ENCODE measurements at places on chromosomes 2 and 18.

DNA sequence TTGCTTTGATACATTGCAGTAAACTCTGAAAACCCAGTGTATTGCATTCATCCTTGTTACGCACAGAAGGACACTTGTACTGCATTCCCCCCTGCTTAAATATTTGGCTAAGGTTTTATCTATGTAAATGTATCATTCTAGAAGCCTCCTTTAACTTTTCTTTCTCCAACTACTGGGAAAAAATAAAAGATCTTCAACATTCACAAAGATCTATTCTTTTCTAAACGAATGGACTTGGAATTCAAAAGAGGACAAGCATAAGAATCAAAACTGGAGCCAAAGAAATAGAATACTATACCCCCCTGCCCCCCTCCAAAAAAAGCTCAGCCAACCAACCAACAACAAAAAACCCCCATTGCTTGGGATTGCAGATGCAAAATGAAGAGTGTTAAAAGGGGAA is 136.9 kb downstream of the EPHA4 start:
- ATAC-seq, result no peak

- no peak for ATAC-seq
Observed at GRCh38 chr2:83941886-83942285, 517.2 kb downstream of the SUCLG1 start.

DNA sequence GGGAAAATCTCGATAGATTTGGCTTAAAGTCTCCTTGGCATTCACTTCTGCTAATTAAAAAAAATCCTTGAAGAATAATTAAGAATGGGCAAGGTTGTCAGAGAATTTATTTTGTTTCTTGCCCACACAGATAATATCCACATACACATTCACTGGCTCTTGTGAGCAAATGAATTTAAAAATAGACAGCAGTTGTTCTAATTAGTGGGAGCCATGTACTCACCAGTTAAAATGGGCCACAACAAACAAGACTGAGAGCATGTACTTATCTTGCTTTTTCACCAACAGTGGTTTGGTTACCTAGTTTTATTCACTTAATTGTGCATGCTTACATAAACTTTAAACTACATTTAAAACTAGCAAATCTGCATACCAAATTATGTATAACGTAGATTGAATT is 53.5 kb downstream of the TMEM182 start:
- no peak for ATAC-seq

DNA sequence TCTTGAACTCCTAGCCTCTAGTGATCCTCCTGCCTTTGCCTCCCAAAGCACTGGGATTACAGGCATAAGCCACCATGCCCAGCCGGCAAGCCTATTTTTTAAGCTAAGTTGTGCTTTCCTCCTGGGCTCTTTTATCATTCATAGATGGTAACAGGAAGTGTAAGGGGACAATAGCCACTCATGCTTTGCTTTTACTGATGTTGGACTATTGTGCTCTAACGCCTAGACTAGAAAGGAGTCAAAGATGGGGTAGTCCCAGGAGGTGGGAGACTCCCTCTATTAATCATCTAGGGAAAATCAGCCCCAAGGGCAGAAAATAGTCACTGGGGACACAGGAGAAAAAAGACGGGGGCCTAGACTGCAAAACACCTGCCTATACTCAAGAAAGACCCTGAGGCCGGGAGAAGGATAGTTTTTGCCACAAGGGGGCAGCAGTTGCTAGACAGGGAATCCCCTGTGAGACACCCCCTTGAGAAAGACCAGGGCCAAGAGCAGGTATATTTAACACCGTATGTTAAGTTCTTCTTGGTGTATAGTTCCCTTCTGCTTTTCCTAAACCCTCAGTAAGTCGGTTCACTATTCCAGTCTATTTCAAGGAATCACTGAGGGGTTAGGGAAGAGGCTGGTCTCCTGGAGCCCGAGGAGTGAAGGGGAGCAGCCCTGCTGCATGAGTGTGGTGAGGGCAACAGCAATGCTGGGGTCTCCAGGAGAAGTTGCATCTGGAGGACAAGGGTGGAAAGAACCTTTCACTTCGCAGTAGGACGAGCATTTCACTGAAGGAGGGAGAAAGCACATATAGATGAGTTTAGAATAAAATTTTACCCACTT is 2.1 kb upstream of the CXCR1 start:
- ATAC-seq, result peak; percentile 58

- ATAC-seq, result no peak
Observed at GRCh38 chr2:177548636-177549035, 156.1 kb downstream of the AGPS start.

DNA sequence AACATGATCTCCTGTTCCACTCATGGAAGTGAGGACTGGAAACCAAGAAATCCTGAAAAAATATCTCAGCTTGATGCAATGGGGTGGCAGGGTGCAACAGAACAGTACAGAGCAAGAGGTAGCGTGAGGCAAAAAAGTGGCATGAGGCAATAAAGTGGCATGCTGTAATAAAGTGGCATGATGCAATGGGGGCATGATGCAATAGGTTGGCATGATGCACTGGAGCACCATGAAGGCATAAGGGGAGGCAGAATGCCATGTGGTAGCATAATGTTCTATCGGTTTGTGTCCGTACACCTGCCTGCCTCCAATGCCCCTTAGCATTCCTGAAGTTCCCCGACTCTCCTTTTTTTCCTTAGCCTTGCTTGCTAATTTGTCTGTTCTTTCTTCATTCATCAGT is 648.4 kb downstream of the TMEM182 start:
- ATAC-seq, result no peak

- ATAC-seq, result no peak
Observed at GRCh38 chr2:240339411-240340360, 95.8 kb upstream of the GPC1 start.

DNA sequence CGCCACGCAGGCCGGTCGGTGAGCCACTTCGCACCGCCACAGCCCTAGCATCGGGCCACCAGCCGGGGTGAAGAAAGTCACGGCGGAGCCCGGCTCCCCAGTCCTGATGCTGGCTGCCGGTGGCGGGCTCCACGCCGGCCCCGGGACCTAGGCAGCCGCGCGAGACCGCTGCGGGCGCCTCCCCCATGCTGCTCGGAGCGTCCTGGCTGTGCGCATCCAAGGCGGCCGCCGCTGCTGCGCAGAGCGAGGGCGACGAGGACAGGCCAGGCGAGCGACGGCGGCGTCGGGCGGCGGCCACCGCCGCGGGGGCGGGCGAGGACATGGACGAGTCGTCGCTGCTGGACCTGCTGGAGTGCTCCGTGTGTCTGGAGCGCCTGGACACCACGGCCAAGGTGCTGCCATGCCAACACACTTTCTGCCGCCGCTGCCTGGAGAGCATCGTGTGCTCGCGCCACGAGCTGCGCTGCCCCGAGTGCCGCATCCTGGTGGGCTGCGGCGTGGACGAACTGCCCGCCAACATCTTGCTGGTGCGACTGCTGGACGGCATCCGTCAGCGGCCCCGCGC is 433 bp downstream of the SH3RF3 start:
- ATAC-seq, result peak; percentile 33

DNA sequence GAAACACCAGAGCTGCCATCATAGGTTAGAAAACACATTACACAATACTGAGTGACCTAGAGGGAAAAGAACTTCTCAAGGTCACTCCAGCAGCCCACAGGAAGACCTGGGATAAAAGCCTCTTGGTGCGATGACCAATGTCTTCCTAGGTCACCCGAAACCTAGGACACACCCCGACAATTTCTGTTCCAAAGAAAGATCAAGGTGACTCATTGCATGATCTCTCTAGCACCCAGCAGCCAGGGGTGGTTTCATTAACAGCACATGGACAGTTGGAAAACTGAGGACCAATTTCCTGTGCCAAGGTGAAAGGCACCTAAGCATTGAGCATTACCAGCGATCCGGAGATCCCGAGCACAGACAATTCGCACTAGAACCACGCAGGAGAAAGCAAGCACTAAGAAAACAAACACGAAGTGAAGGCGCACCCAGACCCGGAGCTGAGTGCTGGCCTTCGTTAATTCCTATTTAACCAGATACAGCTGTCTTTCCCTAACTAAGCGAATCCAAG is 1.5 kb downstream of the CACNB4 start:
- peak; percentile 17 for ATAC-seq

- ATAC-seq, result no peak
Observed at GRCh38 chr2:22497789-22498188, 887.2 kb upstream of the KLHL29 start.

All from activated T-helper 17 cell treated with anti-CD3 and anti-CD28 coated beads, Interleukin-2, amount 50 U/mL, for 72 hours (primary cell).